HTR-8/SVneo (cell line): ENCODE measurements at places on chromosomes 1 and 21.

- no peak for DNase-seq
Observed at GRCh38 chr1:92307980-92308379, 9.1 kb downstream of the RPAP2 start.

- no peak for DNase-seq
Observed at GRCh38 chr21:43983860-43984420, 28.2 kb upstream of the TRAPPC10 start.

DNA sequence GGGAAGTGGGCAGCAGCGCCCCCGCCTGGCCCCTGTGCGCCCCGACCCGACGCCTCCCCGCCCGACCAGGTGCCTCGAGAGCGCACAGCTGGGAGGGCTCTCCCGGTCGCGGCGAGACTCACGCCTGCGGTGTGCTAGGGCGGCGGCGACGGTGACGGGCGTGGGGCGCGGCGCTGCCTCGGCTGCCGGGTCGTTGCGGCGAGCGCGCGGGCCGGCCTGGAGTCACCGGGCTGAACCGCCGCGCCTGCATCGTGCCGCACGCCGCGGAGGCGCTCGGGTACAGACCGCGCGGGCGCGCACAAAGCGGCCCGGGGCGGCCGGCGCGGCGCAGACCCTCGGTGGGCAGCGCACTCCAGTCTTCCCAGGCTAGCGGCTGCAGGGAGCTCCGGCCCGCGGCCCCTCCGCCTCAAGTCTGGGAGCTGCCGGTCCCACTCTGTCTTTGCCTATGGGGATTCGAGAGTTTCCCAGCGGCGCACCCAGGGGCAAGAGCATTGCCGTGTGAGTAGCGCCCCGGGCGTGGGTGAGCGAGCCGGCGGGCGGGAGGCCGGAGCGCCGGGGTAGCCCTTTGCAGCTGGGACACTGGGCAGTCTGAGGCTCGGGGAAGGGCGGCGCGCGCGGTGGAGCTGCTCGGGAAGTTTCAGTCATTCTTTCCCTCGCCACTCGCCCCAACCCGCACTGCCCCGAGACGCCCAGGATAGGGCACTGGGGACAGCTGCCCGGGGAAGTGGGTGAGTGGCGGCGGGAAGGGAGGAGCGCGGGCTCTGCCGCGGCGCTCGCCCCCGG is at the start of gene SLC35F3:
SLC35F3 (plus strand) TSS at position 44 of the 783 bp plus-strand sequence.
- peak; percentile 59 for DNase-seq

- no peak for DNase-seq
Observed at GRCh38 chr1:112877750-112878149, 78.2 kb downstream of the SLC16A1 start.

- DNase-seq = peak; percentile 24
Observed at GRCh38 chr1:159211331-159212136, 6.9 kb downstream of the ACKR1 start.

GRCh38 chr1:225849925-225850324 is 32.3 kb downstream of the TMEM63A start:
- DNase-seq = no peak

- no peak for DNase-seq
Observed at GRCh38 chr21:34110594-34111202, 37.3 kb downstream of the MRPS6 start.

DNA sequence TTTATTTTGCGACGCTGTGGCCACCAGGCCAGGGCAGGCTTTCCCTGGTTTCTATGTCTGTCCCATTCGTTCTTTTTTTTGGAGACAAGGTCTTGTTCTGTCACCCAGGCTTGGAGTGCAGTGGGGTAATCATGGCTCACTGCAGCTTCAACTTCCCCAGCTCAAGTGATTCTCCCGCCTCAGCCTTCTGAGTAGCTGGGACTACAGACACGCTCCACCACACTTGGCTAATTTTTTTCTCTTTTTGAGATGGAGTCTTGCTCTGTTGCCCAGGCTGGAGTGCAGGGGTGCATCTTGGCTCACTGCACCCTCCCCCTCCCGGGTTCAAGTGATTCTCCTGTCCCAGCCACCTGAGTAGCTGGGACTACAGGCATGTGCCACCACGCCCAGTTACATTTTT is 43.4 kb upstream of the WNT4 start:
- no peak for DNase-seq

DNA sequence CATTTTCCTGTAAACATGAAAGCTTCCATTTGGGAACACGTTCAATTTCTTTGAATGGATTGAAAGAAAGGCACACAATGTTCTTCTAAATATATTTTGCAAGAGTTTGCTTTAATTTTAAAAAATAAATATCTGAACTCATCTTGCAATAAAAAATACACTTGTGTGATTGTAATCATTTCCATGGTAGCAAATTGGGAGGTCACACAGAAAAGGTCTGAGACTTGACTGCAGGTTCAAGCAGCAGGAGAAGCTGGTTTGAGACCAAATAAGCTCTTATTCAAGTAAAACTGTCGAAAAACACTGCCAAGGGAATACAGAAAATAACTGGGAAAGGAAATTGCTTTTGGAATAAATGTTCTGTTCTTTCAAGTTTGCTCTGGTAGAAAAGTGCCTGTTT is 498.9 kb downstream of the ADGRL2 start:
- DNase-seq = no peak
